Hematopoietic multipotent progenitor cell (in vitro differentiated cells): ENCODE measurements at places on chromosomes 12 and 14.
A peak's percentile ranks its signal among the peaks of the same experiment; 100 is the strongest.

DNA sequence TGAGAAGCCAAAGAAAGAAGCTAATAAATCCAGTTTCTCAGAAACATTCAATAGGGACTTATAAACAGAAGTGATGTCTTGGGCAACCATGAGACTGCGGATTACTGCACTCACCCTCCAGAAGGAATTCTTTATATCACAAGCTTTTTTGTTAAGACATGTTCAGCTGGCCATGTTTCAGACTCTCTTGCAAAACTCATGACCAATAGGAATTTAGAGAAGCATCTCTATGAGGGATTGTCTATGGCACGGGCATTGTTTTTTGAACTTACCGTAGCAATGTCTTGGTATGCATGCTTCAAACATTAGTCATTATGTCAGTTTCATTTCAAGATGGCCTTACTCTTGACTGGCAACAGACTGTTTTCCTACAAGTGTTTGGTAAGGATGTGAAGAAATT, 15.5 kb upstream of the ZNF268 start:
- no peak for DNase-seq

DNA sequence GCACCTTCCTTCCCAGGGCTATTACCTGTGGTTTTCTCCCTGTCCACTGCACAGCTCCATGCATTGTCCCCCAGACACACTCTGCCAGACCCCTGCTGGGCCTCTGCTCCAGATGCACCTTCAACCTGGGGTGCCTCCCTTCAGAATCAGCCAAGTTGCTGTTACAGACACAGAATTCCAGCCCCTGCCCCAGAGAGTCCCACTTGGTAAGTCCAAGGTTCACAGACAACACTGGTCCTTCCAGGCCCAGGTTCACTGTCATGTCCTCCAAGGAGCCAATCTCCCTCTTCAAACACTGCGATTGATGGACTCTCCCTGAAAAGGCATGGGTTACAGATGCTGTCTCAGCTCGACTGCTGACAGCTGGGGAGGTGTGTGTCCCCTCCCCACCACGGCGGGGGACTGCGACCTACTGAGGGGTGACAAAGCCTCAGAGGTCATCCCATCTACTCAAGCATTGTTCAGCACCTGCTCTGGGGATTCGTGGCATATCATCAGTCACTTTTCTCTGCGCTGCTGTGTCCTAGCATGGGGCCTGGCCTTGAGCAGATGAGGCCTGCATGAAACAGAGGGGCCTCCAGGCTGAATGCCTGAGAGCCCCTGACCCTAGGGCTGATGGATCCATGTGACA, 24.3 kb downstream of the CALM1 start:
- no peak for DNase-seq

DNA sequence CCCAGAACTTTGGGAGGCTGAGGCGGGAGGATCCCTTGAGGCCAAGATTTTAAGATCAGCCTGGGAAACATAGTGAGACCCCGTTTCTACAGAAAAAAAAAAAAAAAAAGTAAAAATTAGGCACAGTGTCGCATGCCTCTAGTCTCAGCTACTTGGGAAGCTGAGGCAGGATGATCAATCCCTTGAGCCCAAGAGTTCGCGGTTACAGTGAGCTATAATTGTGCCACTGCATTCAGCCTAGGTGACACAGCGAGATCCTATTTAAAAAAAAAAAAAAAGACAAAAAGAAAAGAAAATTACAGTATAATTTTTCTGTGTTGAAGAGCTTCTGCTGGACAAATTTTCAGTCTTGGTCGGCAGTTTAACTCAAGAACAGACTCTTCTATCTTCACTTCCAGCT, 133.9 kb upstream of the FGD4 start:
- no peak for DNase-seq

DNA sequence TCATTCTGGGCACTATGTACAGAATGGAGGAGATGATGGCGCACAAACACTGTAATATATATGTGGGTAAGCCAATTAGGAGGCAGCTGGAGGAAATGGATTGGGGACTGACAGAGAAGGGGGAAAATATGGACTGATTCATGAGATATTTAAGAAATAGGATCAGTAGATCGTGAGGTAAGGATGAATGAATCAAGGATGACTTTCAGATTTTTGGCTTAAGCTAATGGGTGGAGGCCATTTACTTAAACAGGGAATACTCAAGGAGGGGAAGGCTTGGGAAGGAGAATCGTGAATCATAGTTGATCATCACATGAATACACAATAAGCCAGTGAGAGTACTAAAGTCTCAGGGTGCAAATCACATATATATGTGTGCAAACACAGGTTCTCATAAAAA, 11.2 kb upstream of the GNPNAT1 start:
- DNase-seq = no peak

DNA sequence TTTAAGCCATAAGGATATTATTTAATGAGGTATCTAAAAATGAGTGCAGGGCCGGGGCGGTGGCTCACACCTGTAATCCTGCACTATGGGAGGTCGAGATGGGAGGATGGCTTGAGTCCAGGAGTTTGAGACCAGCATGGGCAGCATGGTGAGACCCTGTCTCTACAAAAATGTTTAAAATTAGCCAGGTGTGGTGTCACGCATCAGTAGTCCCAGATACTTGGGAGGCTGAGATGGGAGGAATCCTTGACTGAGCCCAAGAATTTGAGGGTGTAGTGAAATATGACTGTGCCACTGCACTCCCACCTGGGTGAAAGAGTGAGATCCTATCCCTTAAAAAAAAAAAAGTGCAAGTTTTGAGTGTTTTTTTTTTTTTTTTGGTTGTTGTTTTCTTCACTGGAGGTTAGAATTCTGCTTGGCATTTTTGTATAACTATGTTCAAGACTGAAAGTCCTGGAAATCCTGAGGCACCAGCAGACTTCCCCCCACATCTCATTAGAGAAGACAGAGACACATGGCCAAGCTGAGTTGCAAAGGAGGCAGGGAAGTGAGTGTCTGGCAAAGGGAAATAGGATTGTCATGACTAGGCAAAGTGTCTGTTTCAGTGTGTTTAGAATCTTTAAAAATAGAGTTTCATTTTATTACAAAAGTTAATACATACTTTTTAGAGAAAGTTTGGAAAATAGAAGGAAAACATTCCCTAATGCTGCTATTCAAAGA, 53.5 kb upstream of the DUSP6 start:
- no peak for DNase-seq

DNA sequence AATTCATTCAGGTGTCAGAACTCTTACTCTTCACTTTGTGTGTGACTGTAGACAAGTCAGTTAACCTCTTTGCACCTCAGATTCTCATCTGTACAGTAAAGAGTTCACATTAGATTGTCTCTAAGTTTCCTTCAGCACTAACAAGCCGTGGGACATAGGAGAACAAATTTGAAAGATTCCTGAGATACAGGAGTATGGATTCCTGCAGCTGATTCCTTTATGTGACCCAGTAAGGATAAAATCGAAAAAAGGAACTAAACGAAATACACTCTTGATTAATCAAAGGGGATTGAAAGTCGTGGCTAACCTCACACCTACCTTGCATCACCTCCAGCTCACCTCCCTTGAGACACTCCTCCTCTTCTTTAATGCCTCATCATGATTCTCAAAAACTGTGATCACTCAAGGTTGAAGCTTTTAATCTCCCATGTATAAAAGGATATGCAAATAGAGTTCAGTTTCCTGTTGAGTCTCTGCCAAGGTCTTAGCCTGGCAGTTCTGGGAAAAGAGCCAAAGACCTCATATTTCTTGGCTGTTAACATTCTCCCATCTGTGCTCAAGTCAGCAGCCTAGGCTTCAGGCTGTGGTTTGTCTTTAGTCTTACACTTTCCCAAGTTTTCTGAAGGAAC, 156.6 kb downstream of the DAD1 start:
- no peak for DNase-seq

DNA sequence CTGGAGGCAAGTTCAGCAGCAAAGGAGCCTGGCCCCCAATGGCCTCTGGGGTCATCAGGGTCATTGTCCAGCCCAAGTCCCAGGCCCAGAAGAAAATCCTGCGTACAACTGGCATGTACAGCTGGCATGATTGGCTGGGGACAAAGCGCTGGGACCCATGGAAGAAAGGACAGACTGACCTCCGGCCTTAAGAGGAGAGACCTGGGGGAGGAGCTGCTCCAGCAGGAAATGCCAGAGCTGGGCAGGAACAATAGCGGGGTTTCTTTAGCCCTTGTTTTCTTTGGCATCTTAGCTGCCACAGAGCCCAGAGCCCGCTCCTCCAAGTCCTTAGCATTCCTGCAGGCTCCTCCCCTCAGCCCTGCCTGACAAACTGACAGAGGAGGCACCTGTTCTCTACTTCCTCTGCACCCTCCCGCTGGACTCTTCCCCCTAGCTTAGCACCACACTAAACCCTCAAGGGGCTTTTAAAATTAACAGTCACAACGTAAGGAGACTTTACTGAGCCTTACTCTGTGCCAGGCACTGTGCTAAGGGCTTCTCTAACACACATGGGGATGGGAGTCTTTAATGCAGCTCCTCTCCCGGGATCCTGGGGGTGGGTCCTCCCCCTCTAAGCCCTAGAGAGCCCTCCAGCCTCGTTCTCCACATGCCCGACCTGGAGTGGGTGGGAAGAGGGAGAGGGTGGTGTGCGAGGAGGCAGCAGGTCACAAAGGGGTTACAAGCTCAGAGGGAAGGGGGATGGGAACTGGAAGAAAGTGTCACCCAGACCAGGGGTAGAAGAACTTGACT, 1.8 kb upstream of the AQP5 start:
- peak; percentile 84 for DNase-seq

GRCh38 chr12:106109168-106109910, 29.4 kb downstream of the NUAK1 start:
- no peak for DNase-seq

DNA sequence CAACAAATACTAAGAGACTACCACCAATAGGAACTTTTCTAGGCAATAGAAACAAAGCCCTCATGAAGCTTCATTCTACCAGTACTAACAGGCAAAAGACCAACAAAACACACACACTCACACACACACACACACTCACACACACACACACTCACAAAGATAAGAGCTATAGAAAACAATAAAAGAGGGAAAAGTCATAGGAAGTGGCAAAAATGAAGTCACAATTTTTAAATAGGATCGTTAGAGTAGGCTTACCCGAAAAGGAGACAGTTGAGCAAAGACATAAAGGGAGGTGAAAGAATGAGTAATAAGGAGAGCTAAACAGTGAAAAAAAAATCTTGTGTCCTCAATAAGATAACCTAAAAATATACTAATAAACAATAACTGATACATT, 66.5 kb downstream of the C2CD5 start:
- no peak for DNase-seq

GRCh38 chr14:20441461-20441860, 5.5 kb upstream of the KLHL33 start:
- no peak for DNase-seq

- peak; percentile 4 for DNase-seq
These were observed 36.1 kb downstream of the SLCO1C1 start for GRCh38 chr12:20731274-20731673.

DNA sequence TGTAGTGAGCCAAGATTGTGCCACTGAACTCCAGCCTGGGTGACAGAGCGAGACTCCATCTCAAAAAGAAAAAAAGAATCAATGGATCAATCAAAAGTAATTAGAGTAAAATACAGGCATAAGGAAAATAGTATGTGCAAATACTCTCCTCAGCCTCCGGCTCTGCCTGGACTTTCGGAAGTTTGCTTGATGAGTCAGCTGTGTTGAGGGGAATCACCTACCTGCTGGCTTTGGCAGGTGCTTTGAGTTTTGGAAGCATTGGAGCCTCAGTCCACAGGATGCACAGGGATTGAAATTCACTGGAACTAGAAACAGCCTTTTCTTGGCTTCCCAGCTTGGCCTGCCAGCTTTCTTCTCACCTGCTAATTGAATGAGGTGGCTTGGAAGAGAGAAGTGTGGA, 268.2 kb downstream of the PCNX1 start:
- DNase-seq = no peak

DNA sequence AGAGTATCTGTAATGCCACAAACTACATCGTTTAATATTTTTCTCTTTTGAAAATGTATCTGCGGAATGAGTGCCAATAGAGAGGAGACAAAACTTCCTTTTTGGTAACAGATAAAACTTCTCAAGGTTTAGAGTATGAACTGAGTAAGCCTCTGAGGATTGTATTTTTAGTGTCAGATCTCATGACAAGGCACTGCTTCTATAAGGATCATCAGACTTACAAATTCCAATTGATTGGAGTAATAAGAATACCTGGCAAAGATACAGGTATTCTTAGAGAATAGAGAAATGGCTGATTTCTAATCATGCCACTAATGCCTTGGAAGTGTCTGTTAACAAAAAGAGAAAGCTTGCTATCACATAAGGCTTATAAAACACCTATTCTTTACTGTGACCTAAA, 45.3 kb downstream of the SLC35F4 start:
- DNase-seq = no peak

DNA sequence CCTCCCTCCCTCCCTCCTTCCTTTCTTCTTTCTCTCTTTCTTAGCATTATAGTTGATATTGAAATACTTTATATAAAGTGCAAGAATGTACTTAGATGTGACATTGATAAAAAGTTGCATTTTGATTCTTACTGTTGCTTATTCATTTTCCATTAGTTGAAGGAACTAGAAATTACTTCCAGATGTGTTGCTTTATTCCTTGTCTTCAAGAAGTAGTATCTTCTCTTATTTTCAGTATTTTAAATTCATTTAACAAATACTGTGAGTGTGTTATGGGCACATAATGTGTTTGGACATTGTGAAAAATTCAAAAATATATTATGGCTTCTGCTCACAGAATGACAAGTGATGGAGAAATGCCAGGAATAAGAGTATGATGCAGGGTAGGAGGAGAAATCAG, 45.6 kb downstream of the TRMT5 start:
- DNase-seq = no peak

DNA sequence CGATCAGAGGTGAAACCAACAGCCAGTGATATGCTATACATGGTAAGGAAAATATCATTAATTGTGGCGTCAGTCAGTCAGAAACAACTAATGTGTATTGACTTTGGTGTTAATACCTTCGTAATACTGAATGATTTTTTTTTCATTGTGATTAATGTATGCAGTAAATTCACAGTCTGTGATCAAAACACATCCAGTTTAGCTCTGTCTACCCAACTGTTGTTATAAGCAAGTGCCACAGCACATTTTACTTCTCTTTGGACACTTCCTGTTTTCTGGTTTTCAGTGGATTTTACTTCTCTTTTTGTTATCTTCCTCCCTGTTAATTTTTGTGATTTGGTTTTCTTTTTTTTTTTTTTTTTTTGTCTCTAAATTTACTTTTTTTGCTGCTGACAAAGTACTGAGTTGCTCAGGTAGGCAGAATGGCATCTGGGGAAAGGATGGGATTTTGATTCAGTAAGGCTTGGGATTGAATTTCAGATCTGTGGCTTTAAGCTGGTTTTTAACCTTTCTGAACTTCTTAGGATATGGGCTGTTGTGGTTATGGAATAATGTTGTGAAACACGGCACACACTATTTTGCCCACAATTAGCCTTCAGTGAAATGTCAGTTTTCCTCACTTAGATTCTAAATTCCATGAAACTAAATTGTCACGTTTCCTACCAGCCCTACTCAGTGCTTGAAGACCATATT, 604 bp downstream of the GLIPR1 start:
- DNase-seq = no peak

GRCh38 chr12:93667672-93668071, 9.5 kb upstream of the CRADD start:
- DNase-seq = no peak

GRCh38 chr12:112309797-112310196, 72.4 kb downstream of the HECTD4 start:
- DNase-seq = no peak
